ENCODE measurements at places on chromosomes 5 and 9.

GRCh38 chr5:168592014-168592368 lies 12.8 kb upstream of the PANK3 start:
- DNase-seq: no peak

GRCh38 chr9:124004593-124004992 lies 7.0 kb upstream of the LHX2 start:
- DNase-seq: no peak

GRCh38 chr5:135027266-135027696 lies 6.7 kb downstream of the PITX1 start:
- no peak for DNase-seq

- no peak for DNase-seq
Measured at GRCh38 chr5:31941151-31941755, 232.9 kb downstream of the GOLPH3 start.

GRCh38 chr9:100739666-100740065 lies 161.8 kb downstream of the CAVIN4 start:
- no peak for DNase-seq

- DNase-seq: no peak
Measured at GRCh38 chr9:91148306-91148705, 213.4 kb downstream of the AUH start.

GRCh38 chr5:22736443-22737003 lies 116.6 kb downstream of the CDH12 start:
- no peak for DNase-seq

GRCh38 chr5:180399401-180400215 lies 46.5 kb upstream of the GFPT2 start:
- DNase-seq: no peak

- DNase-seq: no peak
Measured at GRCh38 chr9:5481322-5482040, 28.9 kb upstream of the PDCD1LG2 start.

DNA sequence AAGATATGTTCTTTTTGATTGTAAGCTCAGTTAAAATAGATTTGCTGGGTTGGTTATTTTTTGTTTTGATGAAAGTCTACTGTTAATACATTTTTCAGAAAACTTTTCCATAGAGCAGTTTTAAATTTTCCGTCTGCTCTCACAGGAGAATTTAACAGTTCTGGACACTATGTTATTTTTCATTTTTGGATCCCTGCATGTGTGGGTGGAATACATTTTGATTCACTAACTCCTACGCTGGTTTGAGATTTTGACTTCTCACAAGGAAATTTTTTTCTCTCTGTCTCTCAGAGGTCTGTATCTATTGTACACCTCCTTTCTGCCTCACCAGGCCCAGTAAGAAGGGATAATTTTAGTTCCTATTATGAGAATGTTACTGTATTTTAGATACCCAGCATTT lies 502.4 kb downstream of the CDH10 start:
- no peak for DNase-seq

DNA sequence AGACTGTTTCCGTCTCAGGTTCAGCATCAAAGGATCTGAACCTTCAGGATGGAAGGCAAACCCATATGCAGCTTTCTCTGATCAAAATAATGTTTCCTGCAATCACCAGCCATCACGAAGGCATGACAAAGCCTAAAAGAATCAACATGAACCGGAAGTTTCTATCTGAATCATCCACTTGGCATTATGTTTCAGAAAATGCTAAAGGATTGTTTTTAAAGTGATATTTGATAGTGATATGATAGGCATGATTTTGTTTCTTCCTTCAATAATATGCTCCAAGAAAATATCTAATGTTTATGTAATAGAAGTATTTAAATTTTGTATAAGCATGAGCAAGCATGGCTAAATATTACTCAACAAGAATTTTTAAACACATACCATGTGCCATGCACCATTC lies 219.6 kb downstream of the PLK2 start:
- no peak for DNase-seq

DNA sequence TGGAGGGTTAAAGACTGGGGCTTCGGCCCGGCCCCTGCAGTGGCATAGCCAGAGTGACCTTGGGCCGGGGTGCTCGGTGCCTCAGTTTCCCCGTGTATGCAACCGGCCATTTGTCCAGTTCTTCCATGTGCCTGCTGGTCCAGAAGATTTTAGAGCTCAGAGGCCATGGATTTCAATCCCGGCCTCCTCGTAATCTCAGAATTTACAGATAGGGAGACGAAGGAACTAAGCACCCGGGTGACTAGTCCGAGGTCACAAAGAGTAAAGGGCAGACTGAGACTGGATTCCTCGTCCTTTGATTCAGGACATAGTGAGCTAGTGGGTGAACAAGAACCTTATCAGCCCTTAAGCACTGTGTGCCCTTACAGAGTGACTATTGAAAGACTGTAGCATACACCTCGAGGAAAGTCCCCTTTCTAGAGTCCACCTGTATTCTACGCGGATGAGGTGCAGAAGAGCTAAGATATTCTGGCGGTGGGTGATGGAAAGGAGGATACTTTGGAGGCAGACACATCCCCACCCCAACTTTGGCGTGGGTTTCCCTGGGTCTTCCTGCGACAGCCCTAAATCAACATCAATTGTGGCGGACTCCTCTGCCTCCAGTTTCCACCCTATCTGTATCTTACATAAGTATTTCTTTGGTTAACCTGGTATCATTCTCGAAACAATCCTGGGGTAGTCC lies 597 bp downstream of the SLC31A1 start:
- no peak for DNase-seq

DNA sequence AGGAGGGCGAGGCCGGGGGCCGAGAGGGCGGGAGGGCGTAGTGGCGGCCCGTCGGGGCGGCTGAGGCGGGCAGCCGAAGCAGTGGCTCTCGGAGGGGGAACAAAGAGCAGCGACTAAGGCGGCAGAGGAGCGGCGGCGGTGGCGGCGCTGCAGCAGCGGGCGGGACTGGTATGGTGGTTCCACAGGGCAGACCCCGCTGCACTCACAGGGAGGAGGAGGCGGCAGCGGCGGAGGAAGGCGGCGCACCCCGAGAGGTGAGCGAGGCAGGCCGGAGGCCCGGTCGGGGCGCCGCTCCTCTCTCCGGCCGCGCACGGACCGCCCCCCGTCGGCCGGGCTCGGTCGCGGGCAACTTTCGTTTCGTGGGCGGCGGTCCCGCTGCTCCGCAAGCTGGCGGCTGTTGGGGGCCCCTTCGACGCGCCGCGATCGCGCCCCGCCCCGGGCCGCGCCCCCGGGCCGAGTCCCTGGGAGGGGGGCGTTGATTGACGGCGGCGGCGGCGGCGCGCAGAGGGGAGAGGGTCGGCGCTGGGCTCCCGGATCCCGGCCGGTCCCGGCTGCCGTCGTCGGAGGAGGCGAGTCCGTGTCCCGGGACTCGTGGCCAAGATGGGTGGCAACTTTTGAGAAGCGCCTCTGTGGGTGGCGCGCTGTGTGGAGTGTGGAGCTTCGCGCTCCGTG lies 467 bp downstream of the CNOT6 start:
- DNase-seq: no peak

DNA sequence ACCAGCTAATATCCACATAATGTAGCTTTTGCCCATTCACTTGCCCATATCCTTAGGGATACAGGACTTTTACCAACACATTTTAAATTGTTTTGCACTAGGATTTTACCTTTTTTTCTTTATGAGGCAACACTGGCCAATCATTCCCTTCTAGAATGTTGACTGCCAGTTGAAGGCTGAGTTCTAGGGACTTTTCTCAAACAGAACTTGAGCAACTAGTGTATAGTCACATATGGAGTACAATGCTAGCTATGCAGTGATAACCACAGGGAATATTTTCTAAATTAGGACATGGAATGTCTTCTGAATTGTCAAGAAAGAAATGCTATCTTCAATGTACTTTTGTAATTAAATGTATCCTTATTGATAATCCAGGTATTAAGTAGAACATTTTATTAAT lies 133.6 kb downstream of the OXCT1 start:
- no peak for DNase-seq

GRCh38 chr5:30103052-30103451 lies 1090.4 kb upstream of the CDH6 start:
- DNase-seq: no peak

DNA sequence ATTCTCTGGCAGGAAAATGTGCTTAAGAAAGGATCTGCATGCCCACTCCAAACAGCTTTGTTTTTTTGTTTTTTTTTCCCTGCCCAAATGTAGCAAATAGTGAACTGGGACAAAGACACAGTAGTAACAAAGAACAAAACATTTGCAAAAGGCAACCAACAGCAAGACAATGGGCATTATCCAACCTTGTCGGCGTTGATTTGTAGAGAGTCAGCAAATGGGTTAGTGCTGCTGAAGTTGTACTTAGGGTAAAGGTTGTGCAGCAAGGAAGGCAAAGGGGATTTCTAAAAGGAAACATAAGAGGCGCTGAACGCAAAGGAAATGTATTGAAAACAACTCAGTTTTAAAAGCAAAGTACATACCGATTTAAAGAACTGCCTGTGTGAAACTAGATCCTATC lies 136.2 kb downstream of the MPDZ start:
- DNase-seq: no peak

GRCh38 chr9:115717298-115717697 lies 436.3 kb upstream of the PAPPA start:
- no peak for DNase-seq

DNA sequence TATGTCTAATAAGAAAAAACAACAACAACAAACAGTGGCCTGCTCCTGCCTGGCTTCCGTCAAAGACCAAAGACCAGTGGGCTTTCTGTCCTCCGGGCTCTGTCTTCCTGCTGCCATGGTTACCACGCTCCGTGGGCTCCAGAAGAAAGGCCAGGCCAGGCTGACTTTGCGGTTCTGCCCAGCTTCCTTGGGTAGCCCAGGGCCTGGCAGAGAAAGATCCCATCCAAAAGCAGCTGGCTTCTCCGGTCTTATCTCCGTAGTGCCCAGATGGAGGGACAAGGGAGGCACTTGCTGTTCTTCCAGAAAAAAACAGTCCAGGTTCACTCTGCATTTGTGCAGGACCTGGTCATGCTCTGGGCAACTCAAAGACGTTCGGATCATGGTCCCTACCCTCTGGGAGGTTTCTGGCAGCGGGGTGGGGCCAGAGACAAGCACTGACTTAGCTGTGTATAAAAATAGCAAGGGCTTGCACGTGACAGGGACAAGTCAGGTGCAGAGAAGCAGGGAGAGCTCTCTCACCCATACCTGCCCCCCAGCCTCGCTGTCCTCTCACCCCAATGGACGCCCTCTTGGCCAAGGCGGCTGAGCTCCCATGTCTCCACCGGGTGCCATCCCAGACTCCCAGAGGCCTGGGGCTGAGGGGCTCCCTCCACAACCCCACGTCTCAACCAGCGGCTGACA lies 212.2 kb downstream of the C9orf50 start:
- DNase-seq: no peak

GRCh38 chr5:31346896-31347551 lies 153.5 kb downstream of the CDH6 start:
- DNase-seq: no peak

- no peak for DNase-seq
Measured at GRCh38 chr5:33685873-33686755, 205.7 kb downstream of the ADAMTS12 start.

- no peak for DNase-seq
Measured at GRCh38 chr9:111744363-111744762, 50.4 kb downstream of the SHOC1 start.

DNA sequence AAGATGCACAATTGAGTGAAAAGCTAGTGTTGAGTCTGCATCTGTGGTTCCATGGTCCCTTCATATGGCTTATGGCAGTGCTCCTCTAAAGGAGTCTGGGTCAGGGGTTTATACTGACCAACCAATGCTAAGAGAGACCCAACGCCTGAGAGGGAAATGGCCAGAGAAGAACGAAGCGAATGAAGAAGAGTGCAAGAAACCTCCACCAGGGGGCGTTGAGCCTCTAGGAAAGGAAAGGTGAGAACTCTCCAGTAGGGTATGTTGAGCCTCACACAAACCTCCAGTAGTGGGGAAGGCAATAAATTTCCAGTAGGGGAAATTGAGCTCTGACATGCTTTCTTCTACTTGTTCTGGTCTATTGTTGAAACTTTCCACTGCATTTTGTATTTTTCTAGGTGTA lies 470.6 kb downstream of the PRDM9 start:
- DNase-seq: no peak

GRCh38 chr5:171492781-171493180 lies 73.3 kb downstream of the FGF18 start:
- DNase-seq: no peak

GRCh38 chr9:33659921-33660320 lies 135.4 kb upstream of the PRSS3 start:
- no peak for DNase-seq

DNA sequence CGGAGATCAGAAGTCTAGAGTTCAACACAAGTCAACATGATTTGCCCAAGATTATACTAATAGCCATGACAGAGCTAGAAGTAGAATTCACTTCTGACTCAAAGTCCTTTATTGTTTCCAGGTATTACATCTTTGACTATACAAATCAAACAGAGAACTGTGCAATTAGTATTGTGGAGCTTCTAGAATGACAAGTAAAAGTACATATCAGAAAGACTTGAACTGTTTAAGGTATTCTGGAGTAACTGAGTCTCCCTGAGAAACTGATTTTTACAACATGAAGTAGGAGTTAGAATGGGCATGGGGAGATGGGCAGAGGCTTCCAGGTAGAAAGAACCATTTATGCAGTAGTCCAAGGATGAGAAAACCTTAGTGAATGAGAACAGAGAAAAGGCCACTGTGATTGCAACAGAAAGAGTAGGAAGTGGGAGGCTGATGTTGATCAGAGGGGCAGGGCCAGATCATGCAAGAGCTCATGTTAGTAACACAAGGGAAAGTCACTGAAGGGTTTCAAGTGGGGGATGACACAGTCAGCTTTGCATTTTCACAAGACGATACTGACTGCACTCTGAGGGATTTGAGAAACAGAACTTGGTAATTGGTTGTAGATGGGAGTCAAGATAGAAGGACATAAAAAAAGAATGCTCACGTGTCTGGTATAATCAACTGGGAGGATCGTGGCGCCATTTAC lies 280.7 kb downstream of the RFX3 start:
- no peak for DNase-seq

DNA sequence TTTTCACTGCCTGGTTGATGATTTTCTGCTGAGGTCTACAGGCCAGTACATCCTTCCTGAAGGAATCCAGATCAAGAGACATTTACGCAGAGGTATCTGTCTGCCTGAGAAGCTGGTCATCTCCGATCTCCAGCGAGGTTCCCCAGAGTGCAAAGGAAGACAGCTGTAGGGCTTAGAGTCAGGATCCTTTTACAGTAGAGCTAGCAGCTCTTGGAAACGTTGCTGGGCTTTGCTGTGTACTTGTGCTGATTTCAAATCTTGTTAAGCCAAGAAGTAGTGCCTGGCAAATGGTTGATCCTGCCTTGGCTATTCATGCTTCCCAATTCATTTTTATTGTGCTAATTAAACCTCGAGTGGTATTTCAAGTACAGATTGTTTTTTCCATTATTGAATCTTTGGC lies 48.9 kb downstream of the NTRK2 start:
- no peak for DNase-seq

DNA sequence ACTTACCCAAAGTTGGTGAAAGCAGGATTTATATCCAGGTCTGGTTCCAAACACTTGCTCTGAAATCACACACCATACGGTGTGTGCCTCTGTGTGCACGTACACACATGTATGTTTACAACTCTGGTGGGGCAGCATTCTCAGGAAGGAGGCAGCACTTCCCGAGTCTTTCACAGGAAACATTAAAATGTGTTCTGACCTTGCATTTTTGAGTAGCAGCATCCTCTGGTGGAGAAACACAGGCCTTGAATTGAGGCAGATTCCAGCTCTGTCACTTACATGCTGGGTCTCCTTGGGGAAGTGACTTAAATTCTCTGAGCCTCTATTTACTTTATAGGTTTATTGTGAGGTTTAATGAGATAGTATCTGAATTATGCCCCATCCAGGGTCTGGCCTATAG lies 126.4 kb downstream of the RGS3 start:
- DNase-seq: no peak

GRCh38 chr5:13934921-13935320 lies 9.6 kb downstream of the DNAH5 start:
- DNase-seq: no peak

Data from stimulated activated CD8-positive, alpha-beta memory T cell treated with anti-CD3 and anti-CD28 coated beads, Interleukin-2, amount 100 ng/mL, for 1 hour (primary cell).